ENCODE measurements at places on chromosomes 3 and 15. TPM values are rescaled to one million over a fixed set of nuclear protein-coding genes. Genes with fewer than 3 reads are reported as not detected.

- DNase-seq = no peak
Measured at GRCh38 chr3:11059799-11060115, 67.2 kb downstream of the SLC6A1 start.

GRCh38 chr15:33021806-33022389 lies 172.6 kb downstream of the FMN1 start:
- DNase-seq = peak; percentile 70

Gene STAC
- 33.0 TPM for polyA plus RNA-seq

Gene GOLGA6A
- 0.34 TPM for polyA plus RNA-seq

Gene CHRNA3
- 0.18 TPM for polyA plus RNA-seq

Gene MINAR1
- 1.7 TPM for polyA plus RNA-seq

Data from muscle of arm (tissue), 14 donors.